ENCODE measurements at places on chromosomes 12 and 14. TPM values are rescaled to one million over a fixed set of nuclear protein-coding genes. Genes with fewer than 3 reads are reported as not detected.

Gene PSEN1
- 23.5 TPM for total RNA-seq

Gene COCH
- total RNA-seq, result 0.43 TPM

Gene TBX3
- 11.9 TPM for total RNA-seq

Gene RAD9B
- total RNA-seq, result 1.1 TPM

Gene NANOG
- not detected for total RNA-seq

Gene ANKS1B
- 2.3 TPM for total RNA-seq

Gene TAS2R8
- total RNA-seq, result not detected

Gene NFATC4
- 28.4 TPM for total RNA-seq

DNA sequence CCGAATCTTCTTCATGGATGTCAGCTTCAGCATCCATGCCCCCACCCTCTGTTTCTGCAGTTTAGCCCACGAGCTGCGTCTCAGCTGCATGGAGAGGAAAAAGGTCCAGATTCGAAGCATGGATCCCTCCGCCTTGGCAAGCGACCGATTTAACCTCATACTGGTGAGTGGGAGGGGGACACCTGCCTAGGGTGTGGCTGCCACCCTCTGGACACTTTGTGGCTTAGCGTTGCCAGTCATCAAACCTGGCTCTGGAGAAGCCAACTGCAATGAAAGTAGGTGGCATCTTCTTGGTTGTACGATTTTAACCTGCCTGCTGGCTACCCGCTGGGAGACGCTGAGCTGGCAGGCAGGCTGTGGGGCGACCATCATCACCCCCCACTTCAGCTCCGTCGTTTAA, 16.7 kb downstream of the DCAF4 start:
- DNase-seq, result no peak

- DNase-seq, result no peak
Observed at GRCh38 chr14:74350211-74350927, 2.1 kb downstream of the VRTN start.

GRCh38 chr12:97910559-97910958, 448.0 kb downstream of the RMST start:
- no peak for DNase-seq

GRCh38 chr14:92348154-92348553, 25.2 kb downstream of the SLC24A4 start:
- no peak for DNase-seq

- no peak for DNase-seq
Observed at GRCh38 chr14:37729218-37729617, 133.8 kb downstream of the TTC6 start.

DNA sequence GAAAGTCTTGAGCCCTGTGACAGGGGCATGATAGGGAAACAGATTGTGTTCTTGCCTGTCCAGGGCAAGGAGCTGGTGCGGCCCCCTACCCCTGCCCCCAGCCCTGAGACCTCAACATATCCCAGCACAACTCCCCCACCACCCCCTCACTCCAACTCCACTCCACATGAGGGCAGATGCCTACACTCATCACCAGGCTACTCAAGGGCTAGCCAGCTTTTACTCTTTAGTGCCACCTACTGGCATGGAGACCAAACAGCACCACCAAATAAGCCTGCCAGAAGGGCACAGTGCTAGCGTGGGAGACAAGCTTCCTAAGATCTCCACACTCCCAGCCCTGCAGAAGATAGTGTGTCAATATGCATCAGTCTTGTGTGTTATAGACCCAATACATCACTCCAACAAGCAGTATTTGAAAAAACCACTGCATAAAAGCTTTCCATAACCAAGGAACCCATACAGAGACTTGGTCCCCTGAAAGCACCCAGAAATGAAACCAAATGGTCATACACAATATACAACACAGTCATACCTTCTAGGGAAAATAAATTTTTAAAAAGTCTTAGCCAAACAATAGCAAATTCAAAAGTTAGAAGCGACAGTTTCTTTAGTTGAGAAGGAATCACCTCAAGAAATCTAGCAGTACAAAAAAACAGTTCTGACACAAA, 154.4 kb downstream of the KCNK10 start:
- DNase-seq, result no peak

- no peak for DNase-seq
Observed at GRCh38 chr14:86237733-86238132, 707.8 kb downstream of the FLRT2 start.

- DNase-seq, result peak; percentile 94
Observed at GRCh38 chr12:14554281-14555007, 13.2 kb downstream of the PLBD1 start.

GRCh38 chr12:71438670-71439361, 782 bp upstream of the LGR5 start:
- DNase-seq, result no peak

- DNase-seq, result no peak
Observed at GRCh38 chr14:89680156-89680555, 263.1 kb upstream of the FOXN3 start.

- DNase-seq, result no peak
Observed at GRCh38 chr14:93682459-93682858, 105.8 kb downstream of the PRIMA1 start.

DNA sequence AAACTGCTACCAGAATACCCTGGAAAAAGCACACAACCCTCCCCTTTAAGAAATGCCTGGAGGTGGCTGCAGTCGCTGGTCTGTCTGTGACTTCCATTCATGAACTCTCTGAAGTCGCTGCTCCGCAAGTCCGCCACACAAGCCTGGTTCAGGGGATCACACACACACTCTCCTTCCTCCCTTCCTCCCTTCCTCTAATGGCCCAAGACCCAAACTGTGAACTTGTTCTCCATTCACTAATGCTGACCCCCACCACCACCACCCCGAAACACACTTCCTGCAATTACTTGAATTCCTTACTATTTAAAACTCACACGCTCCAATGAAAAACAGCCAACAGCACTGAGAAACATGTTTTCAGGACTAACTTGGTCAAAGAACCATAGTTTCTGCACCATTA, 1.0 kb upstream of the LMO3 start:
- peak; percentile 68 for DNase-seq
